Stimulated activated CD8-positive, alpha-beta memory T cell treated with anti-CD3 and anti-CD28 coated beads, Interleukin-2, amount 100 ng/mL, for 1 hour (primary cell): ENCODE measurements at places on chromosomes 1 and 21.

- DNase-seq: no peak
Observed at GRCh38 chr1:24566236-24566867, 10.5 kb downstream of the NCMAP start.

DNA sequence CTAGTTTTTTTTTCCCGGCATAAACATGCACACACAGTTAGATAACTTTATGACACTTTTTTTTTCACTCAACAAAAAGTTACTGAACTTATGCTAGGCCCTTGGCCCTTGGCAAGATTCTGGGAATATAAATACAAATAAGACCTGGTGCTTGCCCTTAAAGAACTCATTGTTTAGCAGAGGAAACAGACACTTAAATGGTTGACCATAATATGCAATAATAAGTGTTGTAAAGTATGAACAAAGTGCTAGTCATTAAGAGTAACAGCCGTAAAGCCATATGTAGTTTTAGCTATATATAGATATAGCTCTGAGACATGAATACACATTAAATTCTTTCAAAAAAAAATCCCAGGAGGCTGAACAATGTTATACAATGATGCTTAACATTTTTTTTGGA lies 198.3 kb downstream of the CYYR1 start:
- no peak for DNase-seq

GRCh38 chr1:158978730-158979129 lies 31.0 kb upstream of the IFI16 start:
- no peak for DNase-seq

GRCh38 chr1:187481581-187482148 lies 652.9 kb downstream of the PLA2G4A start:
- no peak for DNase-seq

- DNase-seq: no peak
Observed at GRCh38 chr1:46487818-46488218, 1.8 kb upstream of the DMBX1 start.

- no peak for DNase-seq
Observed at GRCh38 chr1:23122023-23122748, 46.5 kb downstream of the LUZP1 start.

GRCh38 chr1:221022331-221022730 lies 143.1 kb downstream of the HLX start:
- DNase-seq: no peak

DNA sequence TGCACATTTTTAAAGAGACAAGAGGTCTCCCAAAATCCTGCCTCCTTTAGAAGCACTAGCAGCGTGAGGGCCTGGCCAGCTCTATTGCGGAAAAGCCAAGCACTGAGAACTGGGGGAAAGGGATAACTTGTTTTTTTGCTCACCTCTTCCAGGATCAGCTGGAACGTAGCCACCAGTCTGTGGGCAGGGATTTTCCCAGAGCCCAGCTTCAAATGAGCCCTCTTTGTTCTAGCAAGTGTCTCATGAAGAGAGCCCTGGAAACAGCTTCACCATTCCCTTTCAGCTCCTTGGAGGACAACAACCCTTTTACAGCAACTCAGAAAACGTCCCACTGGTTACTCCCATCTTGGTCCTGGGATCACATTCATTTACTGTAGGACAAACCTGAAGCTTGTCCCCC lies 195.4 kb downstream of the LMX1A start:
- DNase-seq: no peak

GRCh38 chr1:58451560-58452191 lies 94.8 kb downstream of the OMA1 start:
- DNase-seq: no peak
